Activated T-cell treated with anti-CD3 and anti-CD28 coated beads for 24 hours (primary cell): ENCODE measurements at places on chromosomes 13 and 19.

DNA sequence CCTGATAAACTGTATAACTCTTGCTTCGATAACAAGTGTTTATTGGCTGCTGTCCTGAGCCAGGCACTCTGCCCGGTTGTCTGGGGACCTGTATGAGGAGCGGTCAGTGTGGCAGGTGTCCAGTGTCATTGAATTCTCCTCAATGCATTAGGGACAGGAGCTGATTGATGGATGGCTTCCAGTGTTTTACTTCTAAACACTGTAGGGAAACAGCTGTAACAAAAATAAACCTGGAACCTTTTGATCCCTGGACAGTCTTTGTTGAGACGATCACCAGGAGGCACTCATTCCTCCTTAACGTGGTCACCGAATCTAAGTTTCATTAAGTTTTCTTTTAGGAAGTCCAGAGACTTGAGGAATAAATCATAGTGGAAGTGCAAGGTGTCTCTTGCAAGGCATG lies 17.9 kb downstream of the UBAC2 start:
- DNase-seq: no peak

GRCh38 chr13:98565726-98566565 lies 11.0 kb downstream of the STK24 start:
- DNase-seq: no peak

DNA sequence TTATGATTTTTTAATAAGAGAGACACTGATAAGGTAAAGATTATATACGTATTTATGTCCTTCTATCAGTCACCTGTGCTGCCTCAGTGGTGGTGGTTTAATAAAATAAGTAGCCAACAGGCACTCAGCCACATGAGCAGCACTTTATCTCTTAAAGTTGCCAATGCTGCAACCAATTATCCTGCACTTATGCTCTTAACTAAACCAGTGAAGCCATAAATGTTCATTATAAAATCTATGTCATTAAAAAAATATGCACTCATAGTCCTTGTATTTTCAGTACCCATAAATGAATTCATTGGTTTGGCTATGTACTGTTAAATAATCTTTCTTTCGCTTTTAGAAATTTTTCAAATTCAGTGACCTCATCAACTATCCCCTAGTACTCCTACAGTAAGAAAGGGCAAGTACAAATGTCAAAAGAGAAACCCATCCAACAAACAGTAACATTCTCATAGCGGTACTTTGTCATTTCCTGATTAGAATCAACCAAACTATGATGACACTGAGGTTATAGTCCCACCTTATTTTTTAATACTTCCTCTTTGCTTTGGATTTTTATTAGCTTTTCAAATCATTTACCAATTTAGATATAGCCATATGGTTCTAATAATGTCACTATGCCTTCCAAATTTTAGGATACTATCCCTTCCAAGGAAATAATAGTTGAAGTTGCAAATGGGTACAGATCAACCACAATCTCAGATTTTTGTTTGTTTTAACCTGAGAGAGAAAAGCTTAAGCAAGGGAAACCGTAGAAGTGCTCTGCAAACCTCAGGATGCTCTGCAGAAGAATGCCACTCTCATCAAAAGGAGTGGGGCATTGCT lies 190.9 kb downstream of the KLF12 start:
- no peak for DNase-seq

DNA sequence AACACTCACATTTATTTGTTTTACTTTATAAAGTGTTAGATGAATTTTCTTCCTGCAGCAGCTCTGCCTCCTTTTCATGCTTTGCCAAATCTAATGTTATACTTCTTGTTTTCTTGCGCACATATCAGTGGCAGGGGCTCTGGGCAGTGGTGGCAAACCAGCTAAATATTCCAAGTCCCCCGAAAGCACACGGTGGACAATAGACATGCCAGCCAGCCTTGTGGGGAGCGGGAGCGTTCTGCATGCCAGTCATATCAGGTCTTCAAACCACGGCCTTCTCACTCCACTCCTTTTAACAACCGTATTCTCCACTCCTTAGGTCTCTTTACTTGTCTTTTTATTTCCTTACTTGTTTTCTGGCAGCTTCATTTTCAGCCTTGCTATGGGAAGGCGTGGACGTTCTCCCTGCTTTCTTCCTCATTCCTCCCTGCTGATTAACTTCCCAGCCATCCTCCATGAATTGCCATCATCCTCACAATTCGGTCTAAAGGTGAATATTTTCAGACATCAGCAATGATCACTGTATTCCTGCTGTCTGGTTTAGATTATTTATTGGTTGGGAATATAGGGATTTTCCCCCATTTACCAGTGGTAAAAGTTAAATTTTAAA lies 77.1 kb upstream of the WASF3 start:
- DNase-seq: no peak

- DNase-seq: no peak
These were observed 1.2 kb downstream of the SPART start for GRCh38 chr13:36344886-36345437.

DNA sequence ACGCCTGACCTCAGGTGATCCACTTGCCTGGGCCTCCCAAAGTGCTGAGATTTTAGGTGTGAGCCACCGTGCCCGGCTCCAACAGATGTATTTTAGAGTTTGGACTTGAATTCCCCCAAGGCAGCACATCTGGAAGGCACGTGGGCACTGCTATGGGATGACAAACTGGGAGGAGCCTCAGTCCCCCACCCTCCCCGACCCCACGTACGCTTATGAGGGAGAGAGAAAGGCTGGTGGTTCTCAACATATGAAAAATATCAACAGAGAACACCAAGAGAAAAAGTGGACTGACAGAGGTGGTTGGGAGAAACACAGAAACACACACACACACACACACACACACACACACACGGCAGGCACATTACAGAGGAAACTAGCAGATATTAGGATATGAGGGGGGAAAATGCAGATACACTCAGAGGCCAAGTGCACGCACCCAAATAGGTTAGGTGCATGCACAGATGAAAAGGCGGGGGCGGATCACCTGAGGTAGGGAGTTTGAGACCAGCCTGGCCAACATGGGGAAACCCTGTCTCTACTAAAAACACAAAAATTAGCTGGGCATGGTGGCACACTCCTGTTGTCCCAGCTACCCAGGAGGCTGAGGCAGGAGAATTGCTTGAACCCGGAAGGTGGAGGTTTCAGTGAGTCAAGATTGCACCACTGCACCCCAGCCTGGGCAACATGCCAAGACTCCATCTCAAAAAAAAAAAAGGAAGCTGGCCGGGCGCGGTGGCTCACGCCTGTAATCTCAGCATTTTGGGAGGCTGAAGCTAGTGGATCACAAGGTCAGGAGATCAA lies 3.2 kb downstream of the STX10 start:
- no peak for DNase-seq

- no peak for DNase-seq
These were observed 176.3 kb downstream of the ABCC4 start for GRCh38 chr13:95124959-95125358.

DNA sequence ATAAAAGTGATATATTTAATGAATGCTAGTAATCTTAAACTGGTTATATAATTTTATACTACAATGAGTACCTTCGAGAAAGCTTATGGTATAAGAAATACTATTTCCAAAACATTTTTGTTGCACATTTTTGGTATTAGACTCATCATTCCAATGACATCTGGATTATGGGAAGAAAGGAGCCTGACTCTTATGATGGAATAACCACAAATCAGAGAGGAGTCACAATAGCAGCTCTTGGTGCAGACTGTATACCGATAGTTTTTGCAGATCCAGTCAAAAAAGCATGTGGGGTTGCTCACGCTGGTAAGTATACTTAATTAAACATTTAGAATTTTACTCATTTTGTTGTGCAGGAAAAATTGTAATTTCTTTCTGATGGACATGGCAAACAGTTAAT lies 3.9 kb downstream of the LACC1 start:
- no peak for DNase-seq

DNA sequence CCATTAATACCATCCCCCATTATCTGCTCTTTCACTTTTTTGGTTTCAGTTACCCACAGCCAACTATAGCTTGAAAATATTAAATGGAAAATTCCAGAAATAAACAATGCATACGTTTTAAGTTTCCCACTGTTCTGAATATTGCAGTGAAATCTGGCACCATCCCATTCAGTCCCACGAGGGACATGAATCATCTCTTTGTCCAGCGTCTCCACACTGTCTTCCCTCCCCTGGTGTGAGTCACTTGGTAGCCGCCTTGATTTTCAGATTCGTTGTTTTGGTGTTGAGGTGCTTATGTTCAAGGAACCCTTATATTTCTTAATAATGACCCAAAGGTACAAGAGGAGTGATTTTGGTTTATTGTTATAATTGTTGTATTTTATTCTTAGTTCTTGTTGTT lies 246.1 kb downstream of the DCT start:
- no peak for DNase-seq

DNA sequence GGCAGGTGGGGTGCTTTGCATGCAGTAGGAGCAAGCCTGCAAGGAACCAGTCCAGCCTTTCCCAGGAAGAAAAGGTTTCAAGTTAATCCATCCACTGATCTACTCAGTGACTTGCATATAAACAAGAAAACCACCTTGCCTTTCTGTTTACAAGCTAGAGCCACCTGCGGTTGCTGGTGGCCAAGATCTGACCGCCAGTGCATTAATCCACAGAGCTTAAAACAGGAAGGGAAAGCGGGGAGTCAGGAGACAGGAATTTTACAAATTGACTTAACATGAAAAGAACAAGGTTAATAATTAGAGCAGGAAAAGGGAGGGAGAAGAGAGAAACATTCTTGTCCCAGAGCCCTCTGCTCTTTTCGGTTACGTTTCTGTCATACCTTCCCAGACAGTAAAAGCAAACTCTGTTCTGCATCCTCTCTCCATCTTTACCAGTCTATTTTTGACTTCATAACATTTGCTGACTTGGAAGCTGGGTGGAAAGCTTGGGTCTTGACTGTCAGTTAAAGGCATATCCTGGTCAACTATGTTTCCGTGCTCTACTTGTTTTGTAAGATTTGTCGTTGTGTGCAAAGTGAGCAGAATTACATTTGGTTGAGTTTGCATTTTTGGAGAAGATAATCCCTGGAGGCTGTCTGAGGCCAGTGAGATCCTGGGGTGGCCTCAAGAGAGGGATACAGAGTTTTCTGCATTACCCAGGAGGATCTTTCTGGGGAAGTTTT lies 760.6 kb downstream of the EFNB2 start:
- no peak for DNase-seq

DNA sequence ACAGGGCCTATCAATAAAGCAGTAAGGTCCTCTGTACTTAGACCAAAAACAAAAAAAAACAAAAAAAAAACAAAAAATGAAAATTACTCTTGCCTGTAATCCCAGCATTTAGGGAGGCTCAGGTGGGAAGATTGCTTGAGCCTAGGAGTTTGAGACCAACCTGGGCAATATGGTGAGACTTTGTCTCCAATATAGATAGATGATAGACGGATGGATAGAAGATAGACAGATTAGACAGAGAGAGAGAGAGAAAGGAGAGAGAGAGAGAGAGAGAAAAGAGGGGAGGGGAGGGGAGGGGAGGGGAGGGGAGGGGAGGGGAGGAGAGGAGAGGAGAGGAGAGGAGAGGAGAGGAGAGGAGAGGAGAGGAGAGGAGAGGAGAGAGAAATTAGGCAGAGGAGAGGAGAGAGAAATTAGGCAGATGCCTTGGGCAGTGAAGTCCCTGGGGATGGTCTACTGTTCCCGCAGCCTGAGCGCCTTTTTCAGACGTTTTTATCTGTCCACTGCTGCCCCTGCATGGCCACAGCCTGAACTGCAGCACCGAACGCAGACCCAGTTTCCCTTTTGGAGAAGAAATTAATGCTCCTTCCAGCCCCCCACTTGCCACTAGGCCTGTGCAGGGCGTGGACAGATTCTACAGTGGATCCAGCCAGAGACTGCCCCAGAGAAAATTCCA lies 9.8 kb upstream of the ZNF627 start:
- DNase-seq: peak; percentile 75

DNA sequence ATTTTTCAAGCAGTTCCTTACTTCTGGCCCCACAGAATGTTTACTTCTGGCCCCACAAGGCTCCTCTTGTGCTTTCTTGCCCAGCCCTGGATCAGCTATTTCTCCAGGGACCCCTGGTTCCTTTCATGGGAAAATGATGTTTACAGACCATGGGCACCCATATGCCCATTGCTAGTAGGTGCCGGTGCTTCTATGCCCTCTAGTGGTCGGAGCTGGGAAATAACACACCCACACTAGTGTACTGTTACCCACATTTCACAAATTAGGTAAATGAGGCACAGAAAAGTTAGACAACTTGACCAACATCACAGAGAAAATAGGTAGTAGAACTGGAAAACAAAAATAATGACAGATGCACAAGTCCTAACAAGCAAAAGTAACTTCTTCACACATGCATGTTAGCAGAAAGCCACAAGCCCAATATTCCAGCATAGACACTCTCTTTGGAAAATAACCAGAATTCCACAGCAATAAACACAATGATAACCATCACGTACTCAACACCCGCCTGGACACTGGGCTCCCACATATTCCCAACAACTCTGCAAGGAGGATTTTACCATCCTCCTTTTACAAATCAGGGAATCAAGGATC lies 1.3 kb upstream of the CEACAM6 start:
- DNase-seq: peak; percentile 64

- no peak for DNase-seq
These were observed 7.8 kb upstream of the KLK14 start for GRCh38 chr19:51090471-51090870.

- DNase-seq: no peak
These were observed 3.7 kb upstream of the TUBA3C start for GRCh38 chr13:19185086-19185864.

DNA sequence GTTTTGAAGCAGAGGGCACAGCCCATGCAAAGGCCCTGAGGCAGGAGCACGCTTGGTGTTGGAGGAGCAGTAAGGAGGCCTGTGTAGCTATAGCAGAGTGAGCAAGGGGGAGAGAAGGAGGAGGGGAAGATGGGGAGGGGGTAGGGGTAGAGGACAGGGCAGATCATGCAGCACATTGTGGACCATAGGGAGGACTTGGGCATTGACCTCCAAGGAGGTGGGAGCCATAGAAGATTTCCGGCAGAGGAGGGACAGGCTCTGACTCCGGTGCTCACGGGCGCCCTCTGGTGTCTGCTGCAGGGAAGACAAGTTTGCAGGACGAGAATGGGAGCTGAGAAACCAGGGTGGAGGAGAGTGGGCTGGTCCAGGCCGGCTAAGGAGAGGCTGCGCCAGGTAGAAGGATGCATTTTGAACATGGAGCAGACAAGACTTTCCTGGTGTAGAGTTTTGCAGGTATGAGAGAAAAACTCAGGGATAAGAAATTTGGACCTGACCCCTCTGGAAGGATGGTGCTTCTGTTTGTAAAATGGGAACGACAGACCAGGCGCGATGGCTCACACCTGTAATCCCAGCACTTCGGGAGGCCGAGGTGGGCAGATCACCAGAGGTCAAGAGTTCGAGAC lies 13.7 kb upstream of the CREB3L3 start:
- peak; percentile 83 for DNase-seq

DNA sequence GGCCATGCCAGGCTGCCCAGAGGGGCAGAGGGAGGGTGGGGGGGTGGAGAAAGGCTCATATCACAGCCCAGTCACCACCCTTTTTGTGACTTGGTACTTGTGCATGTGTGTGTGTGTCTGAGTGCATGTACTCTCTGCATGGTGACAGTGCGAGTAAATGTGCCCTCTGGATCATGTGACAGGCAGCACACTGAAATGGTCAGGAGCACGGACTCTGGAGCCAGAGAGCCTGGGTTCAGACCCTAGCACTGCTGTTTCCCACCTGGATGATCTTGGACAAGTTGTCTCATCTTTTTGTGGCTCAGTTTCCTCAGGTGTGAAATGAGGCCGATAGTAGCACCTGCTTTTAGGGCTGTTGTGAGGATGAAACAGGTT lies 2.0 kb downstream of the CIC start:
- no peak for DNase-seq
